ENCODE measurements at places on chromosomes 4 and X. TPM values are rescaled to one million over a fixed set of nuclear protein-coding genes. Genes with fewer than 3 reads are reported as not detected.

SMIM43 gene
- 0.43 TPM for total RNA-seq

FUNDC1 gene
- total RNA-seq = 13.5 TPM

SSX4B gene
- not detected for total RNA-seq

BTK gene
- total RNA-seq = not detected

NAP1L3 gene
- total RNA-seq = 5.5 TPM

FHDC1 gene
- 1.7 TPM for total RNA-seq

GBA3 gene
- not detected for total RNA-seq

SATL1 gene
- total RNA-seq = not detected

GJB1 gene
- total RNA-seq = not detected

TSPAN7 gene
- total RNA-seq = not detected

CDKL2 gene
- total RNA-seq = 1.3 TPM

EVC2 gene
- total RNA-seq = 11.9 TPM

TGIF2LX gene
- total RNA-seq = not detected
